GM23338 (cell line): ENCODE measurements at places on chromosomes 13 and 19.

GRCh38 chr19:19034204-19034624, 811 bp downstream of the ARMC6 start:
- DNase-seq, result peak; percentile 87

GRCh38 chr19:50710094-50710493, 9.5 kb downstream of the SHANK1 start:
- no peak for DNase-seq

- no peak for DNase-seq
These were observed 43.1 kb downstream of the RFXAP start for GRCh38 chr13:36862002-36862685.

GRCh38 chr13:41897126-41897525, 63.8 kb downstream of the VWA8 start:
- no peak for DNase-seq

DNA sequence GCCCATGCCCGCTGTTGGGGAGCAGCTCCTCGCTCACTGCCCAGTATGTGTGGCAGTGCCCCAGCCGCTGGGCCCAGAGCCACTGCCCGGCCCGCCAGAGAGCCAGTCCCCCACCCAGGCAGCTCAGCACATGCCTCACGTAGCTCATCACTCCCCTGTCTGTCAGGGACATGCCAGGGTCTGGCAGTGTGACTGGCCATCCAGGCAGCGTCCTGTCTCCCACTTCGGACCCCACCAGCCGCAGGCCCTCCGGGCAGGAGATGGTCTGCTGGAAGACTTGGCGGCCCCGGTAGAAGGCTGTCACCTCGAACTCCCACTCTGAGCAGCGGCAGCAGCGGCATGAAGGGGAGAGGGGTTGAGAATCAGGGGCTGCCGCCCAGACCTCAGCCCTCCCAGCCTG, 3.6 kb downstream of the IRF3 start:
- DNase-seq, result no peak

DNA sequence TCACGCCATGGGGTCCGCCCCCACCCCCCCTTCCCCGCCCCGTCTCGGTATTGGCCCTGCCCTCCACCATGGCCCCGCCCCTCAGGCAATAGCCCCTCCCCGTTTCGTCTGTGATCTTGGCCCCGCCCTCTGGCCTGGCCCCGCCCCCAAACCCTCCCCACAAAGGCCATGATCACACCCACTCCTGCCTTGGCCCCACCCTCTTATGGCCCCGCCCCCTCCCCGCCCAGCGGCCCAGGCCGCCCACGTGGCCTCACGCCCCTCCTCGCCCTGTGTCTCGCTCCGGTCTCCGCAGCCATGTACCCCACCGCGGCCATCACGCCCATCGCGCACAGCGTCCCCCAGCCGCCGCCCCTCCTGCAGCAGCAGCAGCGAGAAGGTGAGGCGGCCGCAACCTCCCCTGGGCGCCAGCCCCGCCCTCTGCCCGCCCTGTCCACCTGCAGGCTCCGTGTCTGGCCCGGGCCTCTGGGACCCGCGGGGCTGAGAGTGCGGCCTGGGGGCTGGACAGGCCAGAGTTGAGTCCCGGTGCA, 61.3 kb downstream of the CELF5 start:
- DNase-seq, result peak; percentile 93

- DNase-seq, result no peak
These were observed 5.5 kb downstream of the FOSB start for GRCh38 chr19:45473367-45473681.

- DNase-seq, result no peak
These were observed 71.9 kb downstream of the FLT1 start for GRCh38 chr13:28423010-28423409.
